ENCODE measurements at places on chromosomes 1 and 21.

GRCh38 chr1:41005876-41006275 lies 15.6 kb downstream of the SLFNL1 start:
- no peak for DNase-seq

DNA sequence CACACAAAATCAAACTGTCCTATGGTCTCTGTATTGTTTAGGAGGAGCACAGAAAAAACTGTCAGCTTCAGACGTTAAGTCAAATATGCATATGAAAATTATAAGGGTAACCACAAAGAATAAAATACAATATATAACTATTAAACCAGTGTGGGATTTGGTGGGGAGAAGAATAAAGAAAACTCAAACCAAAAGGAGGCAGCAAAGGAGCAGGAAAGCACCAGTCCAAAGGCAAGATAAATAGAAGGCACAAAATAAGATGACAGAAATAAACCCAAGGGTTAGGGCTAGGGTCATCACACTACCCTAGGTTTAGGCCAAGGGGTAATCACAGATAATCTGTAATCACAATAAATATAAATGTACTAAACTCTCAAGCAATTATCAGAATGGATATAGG lies 32.8 kb downstream of the DLGAP3 start:
- DNase-seq: no peak

GRCh38 chr1:54180701-54181360 lies 19.0 kb downstream of the CYB5RL start:
- no peak for DNase-seq

GRCh38 chr1:155048449-155049334 lies 2.4 kb upstream of the ADAM15 start:
- no peak for DNase-seq

GRCh38 chr1:11150326-11150725 lies 38.8 kb upstream of the ANGPTL7 start:
- DNase-seq: no peak

DNA sequence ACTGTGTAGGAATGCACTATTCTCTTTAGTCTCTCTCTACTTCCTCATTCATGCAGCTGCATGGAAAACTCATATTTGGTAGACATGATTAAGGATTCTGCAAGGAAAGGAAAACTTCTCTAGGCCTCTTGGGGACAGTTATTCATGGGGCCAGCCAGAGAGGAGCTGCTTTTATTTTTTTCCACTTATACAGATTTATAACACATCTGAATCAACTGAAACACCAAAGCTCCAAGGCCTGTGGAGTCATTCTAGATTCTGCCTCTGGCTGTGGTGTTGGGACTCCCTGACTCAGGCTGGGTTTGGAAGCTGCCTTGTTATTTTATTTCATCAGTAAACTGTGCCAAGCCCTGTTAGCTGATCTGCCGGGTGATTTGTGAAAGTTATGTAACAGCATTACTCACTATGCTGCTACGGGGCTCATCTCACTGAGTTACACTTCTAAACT lies 83.9 kb upstream of the EDEM3 start:
- DNase-seq: peak; percentile 82

DNA sequence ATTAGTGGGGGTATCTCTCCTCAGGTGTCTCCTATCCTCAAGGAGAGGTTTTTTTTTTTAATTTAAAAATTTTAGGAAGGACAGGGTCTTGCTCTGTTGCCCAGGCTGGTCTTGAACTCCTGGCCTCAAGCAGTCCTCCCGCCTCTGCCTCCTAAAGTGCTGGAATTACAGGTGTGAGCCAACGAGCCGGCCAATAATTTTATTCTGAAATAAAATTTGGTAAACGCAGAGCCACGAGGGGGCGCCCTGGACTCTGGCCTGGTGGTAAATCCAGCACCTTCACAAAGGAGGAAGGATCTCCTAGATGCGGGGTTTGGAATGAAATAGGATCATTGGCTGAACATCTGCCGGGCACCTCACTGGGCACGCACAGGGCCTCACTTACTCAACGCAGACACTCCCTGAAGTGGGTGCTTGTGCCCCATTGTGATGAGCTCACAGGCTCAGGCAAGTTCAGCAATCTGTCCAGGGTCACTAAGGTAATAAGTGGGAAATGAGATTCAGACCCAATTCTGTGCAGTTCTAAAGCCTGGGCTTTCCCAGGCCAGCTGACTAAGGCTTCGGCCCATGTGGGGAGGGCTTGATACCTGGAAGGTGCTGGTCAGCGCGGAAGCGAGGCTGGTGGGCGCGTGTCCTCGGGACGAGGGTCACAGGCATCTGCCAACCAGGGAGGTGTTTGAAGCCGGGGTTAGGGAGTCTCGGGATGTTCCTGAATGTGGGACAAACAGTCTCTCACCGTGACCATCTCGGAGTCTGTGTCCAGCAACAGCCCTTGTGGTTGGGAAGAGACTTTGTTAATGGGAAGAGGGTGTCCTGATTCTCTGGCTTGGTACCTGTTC lies 32.7 kb upstream of the ETV3 start:
- peak; percentile 29 for DNase-seq

DNA sequence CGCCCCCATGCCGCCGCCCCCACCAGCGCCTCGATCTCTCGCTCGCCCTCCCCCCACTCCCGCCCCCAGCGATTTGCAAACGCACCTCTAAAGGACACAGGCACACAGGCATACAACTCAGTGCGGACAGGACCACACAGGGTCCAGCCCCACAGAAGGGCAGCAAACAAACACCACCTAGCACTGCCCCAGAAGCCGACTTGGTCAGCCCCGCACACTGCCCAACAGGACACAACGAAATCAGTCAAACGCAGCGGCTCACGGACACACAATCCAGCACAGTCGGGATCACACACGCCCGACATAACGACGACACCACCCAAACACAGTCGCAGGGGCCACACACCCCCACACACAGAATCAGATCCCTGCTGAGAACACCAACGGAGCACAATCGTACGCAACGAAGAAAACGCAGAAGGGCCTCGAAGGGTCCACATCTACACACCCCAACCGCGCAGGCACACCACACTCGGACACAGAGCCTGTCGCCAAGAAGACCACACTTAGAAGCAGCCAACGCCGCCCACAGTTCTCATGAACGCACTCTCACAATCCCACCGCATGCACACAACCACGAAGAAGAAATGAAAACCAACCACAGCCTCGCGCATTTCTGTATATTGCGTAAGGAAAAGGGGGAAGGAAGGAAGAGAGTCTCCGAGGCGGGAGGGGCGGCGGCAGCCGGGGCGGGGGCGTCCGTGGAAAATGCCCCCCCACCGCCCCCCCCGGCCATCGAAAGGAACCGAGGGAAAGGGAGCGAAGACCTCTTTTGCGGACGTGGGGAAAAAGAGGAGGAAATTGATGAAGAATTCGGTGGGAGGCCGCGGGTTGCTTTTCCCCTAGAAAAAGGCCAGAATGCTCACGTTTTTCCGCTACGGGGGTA lies 481 bp downstream of the TAL1 start:
- peak; percentile 62 for DNase-seq

DNA sequence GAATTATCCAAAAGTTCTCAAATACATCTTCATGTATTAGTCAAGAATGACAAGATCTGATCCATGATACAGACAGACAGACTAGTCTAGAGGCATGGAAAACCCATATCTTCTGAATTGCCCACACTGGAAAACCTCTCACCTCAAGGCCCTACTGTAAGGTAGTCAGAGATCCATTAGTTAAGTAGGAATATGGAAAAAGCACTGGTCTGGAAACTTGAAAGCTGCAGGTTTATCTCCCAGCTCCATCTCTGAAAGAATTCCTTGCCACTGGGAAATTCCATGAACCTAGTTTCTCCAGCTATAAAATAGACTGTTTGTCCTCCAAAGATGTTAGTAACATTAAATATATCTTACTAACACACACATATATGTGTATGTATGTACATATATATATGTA lies 169.2 kb downstream of the AKT3 start:
- no peak for DNase-seq

DNA sequence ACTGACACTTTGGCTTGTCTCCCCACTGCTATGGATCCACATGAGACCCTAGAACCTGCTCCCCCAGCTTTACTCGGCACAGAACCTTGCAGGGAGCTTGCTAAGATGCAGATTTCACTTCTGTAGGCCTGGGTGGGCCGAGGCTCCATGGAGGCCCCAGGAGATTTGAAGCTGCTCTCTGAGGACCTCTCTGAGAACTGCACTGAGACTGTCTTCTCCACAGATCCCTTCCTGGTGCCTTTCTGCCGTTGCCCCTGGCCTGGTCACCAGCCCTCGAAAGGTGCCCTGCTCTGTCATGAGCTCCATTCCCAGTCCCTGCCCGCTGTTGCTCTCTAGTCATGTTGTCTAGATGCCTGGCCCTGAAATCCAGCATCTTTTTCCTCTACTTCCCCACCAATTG lies 588.4 kb downstream of the AJAP1 start:
- DNase-seq: no peak

GRCh38 chr21:14533499-14534428 lies 12.4 kb downstream of the SAMSN1 start:
- DNase-seq: peak; percentile 20

GRCh38 chr1:17565461-17566252 lies 26.2 kb downstream of the ARHGEF10L start:
- no peak for DNase-seq
